Retinal pigment epithelial cell (primary cell): ENCODE measurements at places on chromosomes 12 and 14.
A peak's percentile ranks its signal among the peaks of the same experiment; 100 is the strongest.

DNA sequence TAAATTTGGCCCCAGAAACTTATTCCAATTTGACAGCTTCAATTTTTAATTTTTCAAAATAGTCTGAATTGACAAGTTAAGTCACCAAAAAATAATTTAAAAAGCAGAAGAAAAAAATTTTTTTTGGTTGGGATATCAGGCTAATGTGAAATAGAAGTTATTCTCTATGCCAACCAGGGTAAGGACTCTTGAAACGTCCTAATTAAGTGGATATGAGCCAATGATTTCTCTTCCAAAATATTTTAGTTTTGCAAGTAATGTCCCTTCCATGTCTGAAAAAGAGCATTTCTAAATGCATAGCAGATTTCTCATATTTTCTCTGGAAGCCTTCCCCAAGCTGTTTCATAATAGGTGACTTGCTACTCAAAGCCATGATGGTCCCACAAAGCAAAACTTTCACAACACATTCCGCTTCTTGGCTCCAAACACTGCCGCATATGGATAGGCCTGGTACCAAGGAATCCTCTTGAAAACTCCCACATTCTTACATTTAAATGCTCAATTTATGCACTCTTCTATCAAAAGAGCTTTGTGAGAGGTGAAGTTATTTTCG, 65.1 kb downstream of the SIX6 start:
- no peak for DNase-seq

GRCh38 chr14:68791902-68792677, 777 bp downstream of the ZFP36L1 start:
- DNase-seq = no peak

DNA sequence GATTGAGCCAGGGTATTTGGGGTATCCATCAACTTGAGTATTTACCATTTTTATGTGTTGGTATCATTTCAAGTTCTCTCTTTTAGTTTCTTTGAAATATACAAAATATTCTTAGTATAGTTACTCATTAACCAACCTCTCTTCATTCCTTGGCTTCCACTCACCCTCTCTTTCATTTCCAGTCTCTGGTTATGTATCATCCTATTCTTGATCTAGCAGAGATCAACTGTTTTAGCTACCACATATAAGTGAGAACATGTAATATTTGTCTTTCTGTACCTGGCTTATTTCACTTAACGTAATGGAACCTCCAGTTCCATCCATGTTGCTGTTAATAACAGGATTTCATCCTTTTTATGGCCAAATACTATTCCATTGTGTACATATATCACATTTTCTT, 86.9 kb downstream of the DACT1 start:
- no peak for DNase-seq

DNA sequence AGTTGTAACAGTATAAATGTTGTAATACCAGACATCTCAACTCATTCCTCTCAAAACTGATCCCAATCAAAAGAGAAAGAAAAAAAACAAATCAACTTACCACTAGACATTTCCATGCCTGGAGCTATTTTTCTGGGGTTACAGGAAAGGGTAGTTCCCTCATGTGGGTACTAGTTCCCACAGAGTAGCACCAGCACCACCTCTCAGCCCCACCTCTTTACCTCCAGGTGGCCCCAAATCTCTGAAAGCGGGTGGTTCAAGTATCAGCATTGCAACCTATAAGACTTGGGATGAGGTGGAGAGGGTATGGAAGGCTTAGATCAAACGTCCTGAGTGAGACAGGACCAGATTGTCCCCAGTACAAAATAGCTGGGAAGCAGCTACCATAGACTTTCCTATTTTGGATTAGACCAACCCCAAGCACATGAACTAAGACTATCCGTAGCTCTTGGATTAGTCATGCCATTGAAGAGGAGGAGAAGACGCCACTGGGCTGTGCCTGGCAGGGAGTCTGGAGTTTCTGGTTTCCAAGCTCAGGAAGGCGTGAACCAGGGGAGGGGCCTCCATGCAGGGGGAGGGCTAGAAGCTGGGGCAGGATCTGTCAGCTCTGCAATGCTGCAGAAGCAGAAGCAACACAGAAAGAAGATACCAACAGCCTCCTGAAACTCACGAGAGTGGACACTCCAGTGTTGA, at the start of gene SLC39A2:
Gene SLC39A2, plus strand, starts transcription at position 620 of the 693 bp plus-strand sequence. CDS start 154 bp downstream, outside the sequence.
- DNase-seq = no peak

GRCh38 chr14:73465823-73466532, 7.6 kb upstream of the NUMB start:
- DNase-seq = no peak

- no peak for DNase-seq
Observed at GRCh38 chr12:7130701-7131501, 730 bp downstream of the CLSTN3 start.

- peak; percentile 56 for DNase-seq
Observed at GRCh38 chr14:90758028-90758889, 58.0 kb downstream of the TTC7B start.
